Right atrium auricular region (tissue), 2 donors: ENCODE measurements at places on chromosomes 5 and 9. TPM values are rescaled to one million over a fixed set of nuclear protein-coding genes. Genes with fewer than 3 reads are reported as not detected.

DNA sequence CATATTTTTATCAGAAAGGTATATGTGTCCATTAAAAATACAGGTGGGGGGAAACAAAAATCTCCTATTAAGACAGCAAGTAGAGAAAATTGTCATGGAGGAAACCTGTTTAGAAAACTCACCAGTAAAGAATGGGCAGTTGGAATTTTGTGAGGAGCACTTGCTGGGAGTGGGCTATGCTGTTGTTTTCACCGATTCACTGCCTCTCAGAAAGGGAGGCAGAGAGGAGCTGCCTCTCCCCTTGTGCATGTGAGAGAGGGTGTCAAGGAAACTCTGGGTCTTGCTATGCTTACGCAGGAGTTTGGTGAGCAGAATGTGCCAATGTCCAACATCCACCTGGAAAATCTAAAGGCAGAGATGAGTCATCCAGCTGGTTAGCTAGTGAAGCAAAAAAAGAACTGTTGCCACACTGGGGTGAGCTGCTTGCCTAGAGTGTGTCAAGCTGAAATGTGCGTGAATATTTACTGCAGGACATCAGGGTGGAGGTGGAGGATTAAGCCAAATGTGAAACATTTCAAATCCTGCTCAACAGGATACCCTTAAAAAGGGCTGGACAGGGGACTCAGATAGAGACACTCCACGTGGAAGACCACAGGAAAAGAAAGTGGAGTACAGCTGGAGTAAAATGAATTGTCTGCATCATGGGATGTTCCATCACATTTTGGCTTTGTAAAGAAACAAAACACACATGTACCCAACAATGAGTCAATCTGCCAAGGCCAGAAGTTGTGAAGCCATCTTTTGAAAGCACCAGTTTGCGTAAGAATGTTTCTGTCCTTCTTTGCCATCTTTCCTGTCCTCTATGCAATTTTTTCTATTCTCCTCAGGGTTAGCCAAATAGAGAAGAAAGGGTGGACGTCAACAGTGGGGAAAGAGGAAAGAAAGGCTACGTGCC lies 449.7 kb upstream of the MPDZ start:
- H3K27ac ChIP-seq: no peak overlapping the region
- no peaks in the 10 kb centered on the region for H3K4me1 ChIP-seq
- H3K27me3 ChIP-seq: no peaks in the 10 kb centered on the region
- H3K36me3 ChIP-seq: no peaks in the 10 kb centered on the region

DNA sequence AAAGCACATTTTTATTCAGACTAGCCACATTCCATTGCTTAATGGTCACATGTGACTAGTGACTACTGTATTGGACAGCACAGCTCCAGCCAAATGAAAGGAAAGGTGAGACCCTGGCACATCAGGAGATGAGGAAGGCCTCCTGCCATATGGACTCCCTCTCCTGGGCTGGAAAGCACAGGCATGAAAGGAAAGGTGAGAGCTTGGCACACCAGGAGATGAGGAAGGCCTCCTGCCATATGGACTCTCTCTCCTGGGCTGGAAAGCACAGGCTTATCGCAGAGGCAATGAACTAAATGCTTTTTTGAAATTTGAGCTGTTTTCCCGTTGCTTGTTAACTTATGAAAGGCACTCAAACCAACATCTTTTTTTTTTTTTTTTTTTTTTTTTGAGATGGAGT lies 144.8 kb upstream of the SLC12A2 start:
- no peak overlapping the region for H3K27ac ChIP-seq
- H3K4me3 ChIP-seq: no peak overlapping the region
- DNase-seq: no peak
- H3K27me3 ChIP-seq: no peaks in the 10 kb centered on the region
- no peaks in the 10 kb centered on the region for H3K36me3 ChIP-seq

- no peak overlapping the region for H3K4me3 ChIP-seq
- H3K27ac ChIP-seq: no peak overlapping the region
- H3K36me3 ChIP-seq: no peaks in the 10 kb centered on the region
- H3K4me1 ChIP-seq: no peaks in the 10 kb centered on the region
Measured at GRCh38 chr9:134888603-134889190, 8.1 kb downstream of the FCN2 start.

The GARIN3 gene
- total RNA-seq: not detected

- H3K4me1 ChIP-seq: peaks cover 20% of the 10 kb centered on the region
- peak overlapping the region; percentile 92 for H3K4me3 ChIP-seq
- peak overlapping the region; percentile 94 for H3K27ac ChIP-seq
Measured at GRCh38 chr9:15509931-15510788, 610 bp downstream of the PSIP1 start.

- H3K36me3 ChIP-seq: no peaks in the 10 kb centered on the region
- no peak for DNase-seq
- H3K4me3 ChIP-seq: no peak overlapping the region
- no peak overlapping the region for H3K27ac ChIP-seq
- no peaks in the 10 kb centered on the region for H3K27me3 ChIP-seq
- H3K4me1 ChIP-seq: no peaks in the 10 kb centered on the region
Measured at GRCh38 chr5:153460421-153460820, 30.0 kb upstream of the GRIA1 start.

The GABBR2 gene
- total RNA-seq: not detected

DNA sequence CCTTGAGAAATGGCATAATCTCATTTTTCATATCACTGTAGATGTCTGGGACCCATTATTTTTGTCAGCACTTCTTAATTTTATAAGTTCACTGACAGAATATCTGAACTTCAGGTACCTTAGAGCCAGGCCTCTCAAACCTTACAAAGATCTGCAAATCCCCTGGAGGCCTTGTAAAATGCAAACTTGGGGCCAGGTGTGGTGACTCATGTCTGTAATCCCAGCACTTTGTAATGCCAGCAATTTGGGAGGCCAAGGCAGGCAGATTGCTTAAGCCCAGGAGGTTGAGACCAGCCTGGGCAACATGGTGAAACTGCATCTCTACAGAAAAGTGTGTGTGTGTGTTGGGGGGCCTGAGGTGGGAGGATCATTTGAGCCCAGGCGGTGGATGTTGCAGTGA lies 30.8 kb downstream of the RASGRF2 start:
- no peak overlapping the region for H3K27ac ChIP-seq
- DNase-seq: no peak
- H3K36me3 ChIP-seq: no peaks in the 10 kb centered on the region
- H3K4me1 ChIP-seq: no peaks in the 10 kb centered on the region
- H3K4me3 ChIP-seq: no peak overlapping the region
- no peaks in the 10 kb centered on the region for H3K27me3 ChIP-seq

GRCh38 chr5:73691302-73692080 lies 65.5 kb downstream of the ARHGEF28 start:
- no peaks in the 10 kb centered on the region for H3K27me3 ChIP-seq
- H3K36me3 ChIP-seq: no peaks in the 10 kb centered on the region
- DNase-seq: no peak
- no peak overlapping the region for H3K4me3 ChIP-seq

The AHRR gene
- 0.30 TPM for total RNA-seq

- DNase-seq: no peak
- no peak overlapping the region for H3K27ac ChIP-seq
- no peaks in the 10 kb centered on the region for H3K27me3 ChIP-seq
Measured at GRCh38 chr5:75837258-75837841, 120.1 kb upstream of the POC5 start.

GRCh38 chr5:136907371-136907770 lies 542.0 kb upstream of the TRPC7 start:
- no peaks in the 10 kb centered on the region for H3K4me1 ChIP-seq
- DNase-seq: no peak
- H3K27ac ChIP-seq: no peak overlapping the region
- no peaks in the 10 kb centered on the region for H3K36me3 ChIP-seq
- H3K27me3 ChIP-seq: no peaks in the 10 kb centered on the region

The FRMD3 gene
- total RNA-seq: 31.4 TPM

GRCh38 chr5:137280656-137281055 lies 218.5 kb downstream of the SPOCK1 start:
- no peak for DNase-seq
- H3K36me3 ChIP-seq: no peaks in the 10 kb centered on the region

The GRIN1 gene
- not detected for total RNA-seq

- no peak overlapping the region for H3K4me3 ChIP-seq
- no peaks in the 10 kb centered on the region for H3K36me3 ChIP-seq
- no peaks in the 10 kb centered on the region for H3K27me3 ChIP-seq
- H3K4me1 ChIP-seq: peaks cover 32% of the 10 kb centered on the region
- peak overlapping the region; percentile 69 for H3K27ac ChIP-seq
Measured at GRCh38 chr5:173494446-173494845, 122.0 kb downstream of the BOD1 start.

GRCh38 chr5:122882831-122883230 lies 37.4 kb downstream of the SNX24 start:
- no peak for DNase-seq
- H3K36me3 ChIP-seq: no peaks in the 10 kb centered on the region
- no peaks in the 10 kb centered on the region for H3K4me1 ChIP-seq
- H3K27me3 ChIP-seq: no peaks in the 10 kb centered on the region
- no peak overlapping the region for H3K27ac ChIP-seq
- H3K4me3 ChIP-seq: no peak overlapping the region

GRCh38 chr9:82302968-82303655 lies 314.5 kb downstream of the SPATA31D1 start:
- H3K4me1 ChIP-seq: no peaks in the 10 kb centered on the region
- H3K27me3 ChIP-seq: no peaks in the 10 kb centered on the region
- H3K4me3 ChIP-seq: no peak overlapping the region
- H3K36me3 ChIP-seq: no peaks in the 10 kb centered on the region
- DNase-seq: no peak
- no peak overlapping the region for H3K27ac ChIP-seq

DNA sequence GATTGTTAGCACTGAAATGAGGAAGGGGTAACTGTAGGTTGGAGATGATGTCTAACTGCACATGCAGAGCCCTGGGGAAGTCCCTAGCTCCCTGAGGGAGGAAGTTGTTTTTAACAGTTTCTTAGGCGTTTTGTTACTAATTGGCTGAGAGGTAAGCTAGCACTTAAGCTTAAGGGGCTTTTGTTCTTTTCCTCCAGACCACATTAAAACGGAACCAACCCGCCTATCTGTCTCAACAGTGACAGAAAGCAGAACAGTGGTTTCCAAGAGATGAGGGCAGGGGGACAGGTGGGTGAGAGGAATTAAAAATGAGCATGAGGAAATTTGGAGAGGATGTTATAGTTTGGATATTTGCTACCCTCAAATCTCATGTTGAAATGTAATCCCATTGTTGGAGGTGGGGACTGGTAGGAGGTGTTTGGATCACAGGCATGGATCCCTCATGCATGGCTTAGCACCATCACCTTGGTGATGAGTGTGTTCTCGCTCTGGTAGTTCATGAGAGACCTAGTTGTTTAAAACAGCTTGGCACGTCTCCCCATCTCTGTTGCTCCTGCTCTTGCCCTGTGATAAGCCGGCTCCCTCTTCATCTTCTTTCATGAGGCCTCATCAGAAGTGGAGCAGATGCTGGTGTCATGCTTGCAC lies 38.9 kb downstream of the LYRM7 start:
- no peaks in the 10 kb centered on the region for H3K36me3 ChIP-seq
- H3K27me3 ChIP-seq: no peaks in the 10 kb centered on the region
- H3K4me1 ChIP-seq: no peaks in the 10 kb centered on the region
- H3K4me3 ChIP-seq: no peak overlapping the region
- no peak for DNase-seq
- H3K27ac ChIP-seq: no peak overlapping the region

GRCh38 chr5:13649656-13650055 lies 294.8 kb downstream of the DNAH5 start:
- no peak overlapping the region for H3K27ac ChIP-seq
- no peak overlapping the region for H3K4me3 ChIP-seq
- DNase-seq: no peak
- no peaks in the 10 kb centered on the region for H3K27me3 ChIP-seq
- no peaks in the 10 kb centered on the region for H3K4me1 ChIP-seq

The PITX1 gene
- not detected for total RNA-seq
